GM20000 (cell line): ENCODE measurements at places on chromosomes 4 and X.

GRCh38 chr4:165991325-165992180, 118.5 kb downstream of the TLL1 start:
- DNase-seq: no peak

GRCh38 chr4:97645071-97645821, 498.0 kb downstream of the STPG2 start:
- no peak for DNase-seq

DNA sequence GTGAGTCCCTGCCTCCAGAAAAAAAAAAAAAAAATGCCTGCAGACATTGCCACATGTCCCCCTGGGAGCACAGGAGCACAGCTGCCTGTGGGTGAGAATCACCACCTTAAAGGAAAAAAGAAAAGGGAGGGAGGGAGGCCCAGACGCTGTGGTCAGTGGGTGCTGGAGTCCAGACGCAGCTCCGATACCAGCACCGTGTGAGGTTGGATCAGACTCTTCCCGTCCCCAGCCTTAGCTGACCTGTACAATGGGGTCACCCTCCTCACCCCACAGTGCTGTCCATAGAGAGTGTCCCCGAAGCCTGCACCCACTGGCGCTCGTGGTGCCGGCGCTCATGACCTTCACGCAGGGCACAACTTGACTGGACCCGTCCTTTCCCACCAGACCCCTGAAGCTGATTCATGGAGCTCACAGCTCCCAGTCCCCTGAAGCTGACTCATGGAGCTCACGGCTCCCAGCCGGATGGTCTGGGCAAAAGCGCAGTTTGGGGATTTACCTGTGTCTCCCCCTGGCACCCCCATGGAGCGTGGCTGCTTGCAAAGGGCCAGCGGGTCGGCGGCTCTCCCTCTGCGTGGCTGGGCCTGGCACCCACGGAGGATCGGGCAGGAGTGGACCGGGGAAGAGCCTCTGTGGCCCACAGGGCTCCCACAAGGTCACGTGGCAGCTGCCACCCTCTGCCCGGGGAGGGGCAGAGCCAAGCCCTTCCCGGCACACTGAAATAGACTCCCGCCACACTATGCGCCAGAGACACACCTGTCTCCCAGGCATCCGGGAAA, 31.4 kb downstream of the ABLIM2 start:
- DNase-seq: no peak

- no peak for DNase-seq
These were observed 101.3 kb upstream of the MAGEB10 start for GRCh38 chrX:27706526-27706925.

GRCh38 chrX:48998391-48998790, 3.7 kb downstream of the GRIPAP1 start:
- DNase-seq: no peak

DNA sequence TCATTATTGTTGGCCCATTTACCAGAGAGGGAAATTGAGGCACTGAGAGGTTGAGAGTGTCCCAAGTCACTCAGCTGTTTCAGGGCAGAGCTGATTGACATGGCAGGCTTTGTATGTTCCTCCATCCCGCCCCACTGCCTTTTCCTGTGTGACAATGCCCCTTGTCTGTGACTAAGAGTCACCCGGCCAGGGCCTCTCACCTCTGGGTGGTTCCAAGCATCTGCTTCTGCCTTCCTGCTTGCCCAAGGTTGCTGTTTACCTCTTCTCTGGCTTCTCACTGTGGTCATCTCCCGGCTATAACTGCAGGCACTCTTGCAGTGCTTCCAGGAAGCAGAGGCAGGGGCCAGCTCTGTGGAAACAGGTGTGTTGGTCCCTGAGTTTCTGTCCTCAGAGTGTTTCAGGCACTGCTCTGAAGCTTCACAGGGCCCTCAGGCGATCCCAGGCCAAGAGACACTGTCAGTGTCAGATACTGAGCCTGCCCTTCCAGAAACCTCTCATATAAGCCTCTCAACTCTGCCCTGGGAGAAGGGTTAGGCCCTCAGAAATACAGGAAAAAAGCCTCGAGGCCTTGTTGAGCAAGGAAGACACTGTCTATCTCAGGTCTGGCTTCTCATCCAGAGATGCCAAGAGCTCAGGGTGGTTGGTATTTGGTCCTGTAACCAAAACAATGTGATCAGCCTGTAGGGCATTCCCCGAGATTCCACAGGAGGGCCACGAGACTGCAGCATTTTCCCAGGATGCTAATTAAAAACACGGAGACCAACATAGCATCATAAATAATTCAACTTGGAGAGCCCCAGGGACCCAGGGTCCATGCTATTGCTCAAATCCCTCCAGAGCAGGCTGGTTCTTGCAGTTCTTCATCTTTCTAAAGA, 42.0 kb upstream of the PROM1 start:
- no peak for DNase-seq

DNA sequence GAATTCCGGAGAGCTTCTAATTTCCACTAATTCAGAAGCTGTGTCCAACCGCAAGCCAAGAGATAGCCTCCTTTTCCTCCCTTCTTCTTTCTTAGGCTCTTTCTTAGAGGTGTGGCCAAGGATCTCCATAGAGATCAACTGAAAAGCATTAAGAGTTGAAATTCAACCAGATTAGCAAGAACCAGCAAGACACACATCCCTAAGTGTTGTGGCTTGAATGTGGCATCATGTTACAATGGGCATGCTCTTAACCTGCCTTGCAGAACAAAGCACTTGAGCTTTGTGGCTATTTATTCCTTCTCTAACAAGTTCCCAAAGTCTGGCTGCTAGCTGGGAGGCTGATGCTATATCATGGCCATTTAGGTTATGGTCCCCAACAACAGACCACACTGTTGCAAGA, 10.4 kb downstream of the ANOS1 start:
- DNase-seq: no peak

DNA sequence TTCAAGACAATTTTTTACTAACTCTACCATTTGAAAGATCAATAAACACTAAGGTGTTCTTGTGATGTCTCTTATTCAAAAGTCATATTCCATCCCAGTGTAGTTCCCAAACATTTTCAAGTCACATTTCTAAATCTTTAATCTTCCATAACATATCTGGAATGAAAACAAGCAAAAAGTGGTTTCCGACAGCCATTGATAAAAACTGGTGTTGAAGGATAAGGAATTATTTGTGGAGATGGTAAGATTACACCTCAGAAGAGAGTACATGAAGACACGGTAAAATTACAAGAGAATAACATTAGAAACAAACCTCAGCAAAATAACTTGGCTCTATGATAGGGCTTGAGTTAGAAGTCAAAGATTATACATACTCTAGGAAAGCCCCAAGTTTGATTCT, 4.3 kb downstream of the CHIC2 start:
- no peak for DNase-seq

DNA sequence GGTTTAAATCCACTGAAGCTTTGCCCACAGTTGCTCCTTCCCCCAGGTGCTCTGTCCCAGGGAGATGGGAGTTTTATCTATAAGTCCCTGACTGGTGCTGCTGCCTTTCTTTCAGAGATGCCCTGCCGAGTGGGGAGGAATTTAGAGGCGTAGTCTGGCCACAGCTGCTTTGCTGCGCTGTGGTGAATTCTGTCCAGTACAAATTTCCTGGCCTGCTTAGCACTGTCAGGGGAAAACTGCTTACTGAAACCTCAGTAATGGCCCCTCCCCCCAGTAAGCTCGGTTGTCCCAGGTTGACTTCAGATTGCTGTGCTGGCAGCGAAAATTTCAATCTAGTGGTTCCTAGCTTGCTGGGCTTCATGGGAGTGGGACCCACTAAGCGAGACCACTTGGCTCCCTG, 40.1 kb downstream of the UGT2B17 start:
- DNase-seq: no peak

- no peak for DNase-seq
These were observed 37.2 kb downstream of the IDS start for GRCh38 chrX:149467920-149468319.

- no peak for DNase-seq
These were observed 444.2 kb upstream of the SLIT2 start for GRCh38 chr4:19807505-19807904.

GRCh38 chrX:118893923-118894322, 70.3 kb downstream of the ZCCHC12 start:
- no peak for DNase-seq

DNA sequence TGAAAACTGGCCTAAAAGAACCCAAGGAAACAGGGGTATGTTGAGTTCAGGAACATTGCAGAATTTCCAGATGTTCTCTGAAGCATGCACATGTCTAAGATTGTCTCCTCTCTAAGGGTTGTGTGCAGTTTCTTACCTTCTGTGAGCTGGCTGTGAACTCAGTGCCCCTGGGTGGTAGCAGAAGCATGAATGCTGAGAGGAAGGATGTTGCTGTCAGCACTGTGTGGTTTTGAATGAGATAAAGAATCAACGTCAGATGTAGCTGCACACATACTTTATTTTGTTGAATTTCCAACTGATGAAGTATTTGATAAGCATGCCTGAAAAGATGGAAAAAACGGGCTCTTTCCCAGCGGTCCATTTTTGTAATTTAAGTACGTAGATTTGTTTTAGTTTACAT, 23.8 kb upstream of the CD38 start:
- no peak for DNase-seq

DNA sequence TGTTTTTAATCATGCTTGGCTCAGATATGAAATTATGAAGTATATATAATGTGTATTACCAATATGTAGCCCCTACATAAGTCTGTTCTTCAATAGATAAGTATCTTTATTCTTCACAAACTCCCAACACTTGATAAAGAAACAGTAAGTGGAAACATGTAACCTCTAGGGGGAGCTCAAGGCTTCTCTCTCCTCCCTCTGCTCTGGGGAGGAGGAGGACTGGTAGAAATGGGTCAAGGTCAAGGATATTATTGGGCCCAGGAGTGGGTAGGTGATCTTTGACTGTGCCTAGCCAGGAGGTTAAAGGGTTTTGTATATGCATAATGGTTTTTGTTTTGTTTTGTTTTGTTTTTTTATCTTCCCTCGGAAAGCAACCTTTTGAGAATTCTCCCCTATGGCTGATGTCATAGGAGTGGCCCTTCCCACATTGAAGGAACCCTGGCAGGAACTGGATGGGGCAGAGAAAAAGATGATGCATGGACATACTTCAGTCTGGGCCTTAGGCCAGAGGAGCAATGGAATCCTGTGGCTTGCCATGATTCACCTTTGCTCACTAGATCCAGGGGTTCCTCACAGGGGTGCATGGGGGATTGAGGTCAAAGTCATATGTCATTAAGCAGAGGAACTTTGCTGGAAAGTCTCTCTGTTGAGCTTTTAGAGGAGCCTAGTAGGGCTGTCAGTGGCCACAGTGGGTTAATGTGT, 460.3 kb downstream of the MID1IP1 start:
- peak; percentile 22 for DNase-seq

GRCh38 chr4:37837446-37837845, 11.0 kb downstream of the PGM2 start:
- no peak for DNase-seq

DNA sequence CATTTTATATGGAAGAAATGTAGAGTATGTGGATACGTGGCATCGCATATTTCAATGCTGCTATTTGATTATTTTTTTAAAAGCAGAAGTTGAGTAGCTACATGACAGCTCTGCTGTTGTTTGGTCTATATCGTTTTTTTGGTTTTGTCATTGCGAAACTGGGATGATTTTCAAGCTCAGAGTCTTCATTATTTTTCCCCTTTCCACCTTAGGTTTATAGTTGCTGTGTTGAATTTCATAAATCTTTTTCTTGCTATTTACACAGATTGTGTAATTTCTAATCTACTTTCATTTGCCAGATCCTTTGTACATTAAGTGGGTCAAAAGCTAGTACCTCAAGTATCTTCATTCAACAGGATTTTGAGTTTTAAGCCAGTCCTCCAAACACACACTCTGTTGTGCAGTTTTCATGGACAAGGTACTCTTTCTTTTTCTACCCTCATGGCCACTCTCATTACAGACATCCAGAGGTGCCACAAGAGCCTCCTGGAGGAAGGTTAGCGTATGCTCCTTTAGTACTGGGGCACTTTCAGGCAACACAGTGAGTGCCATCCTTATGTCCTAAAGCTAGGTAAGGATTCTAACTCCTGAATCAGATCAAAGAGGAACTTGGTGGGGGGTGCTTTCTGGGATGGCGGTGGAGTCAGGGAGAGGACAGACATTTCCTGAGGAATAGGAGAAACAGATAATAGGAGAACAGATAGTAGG, 123.2 kb downstream of the FHIP1A start:
- no peak for DNase-seq

DNA sequence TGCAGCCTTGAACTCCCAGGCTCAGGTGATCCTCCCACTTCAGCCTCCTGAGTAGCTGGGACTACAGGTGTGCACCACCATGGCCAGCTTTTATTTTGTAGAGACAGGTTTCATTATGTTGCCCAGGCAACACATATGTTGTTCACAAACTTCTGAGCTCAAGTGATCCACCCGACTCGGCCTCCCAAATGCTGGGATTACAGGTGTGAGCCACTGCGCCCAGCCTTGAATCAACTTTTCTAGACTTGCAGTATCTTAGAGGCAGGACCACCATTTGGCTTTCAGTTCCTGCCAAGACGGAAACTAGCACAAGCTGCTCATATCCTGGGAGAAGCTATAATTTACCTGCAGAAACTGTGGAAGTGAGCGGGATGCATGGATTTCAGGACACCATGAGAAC, 19.9 kb downstream of the NAT8L start:
- peak; percentile 2 for DNase-seq

DNA sequence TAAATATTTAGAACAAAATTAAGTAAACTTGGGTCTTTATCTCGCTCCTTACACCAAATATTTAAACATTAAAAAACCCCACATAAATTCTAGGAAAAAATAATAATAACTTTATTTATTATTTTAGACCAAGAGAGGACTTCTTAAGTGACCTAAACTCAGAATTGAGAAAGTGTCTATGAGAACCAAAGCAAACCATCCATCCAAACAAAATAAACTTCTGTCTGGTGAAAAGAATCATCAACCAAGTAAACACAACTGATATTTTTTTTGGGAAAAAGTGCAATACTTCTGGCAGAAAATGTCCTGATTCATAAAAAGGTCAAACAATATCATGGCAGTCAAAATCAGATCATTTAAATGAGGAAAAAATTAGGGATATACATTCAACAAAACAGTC, 533.0 kb downstream of the SPRY1 start:
- DNase-seq: no peak

DNA sequence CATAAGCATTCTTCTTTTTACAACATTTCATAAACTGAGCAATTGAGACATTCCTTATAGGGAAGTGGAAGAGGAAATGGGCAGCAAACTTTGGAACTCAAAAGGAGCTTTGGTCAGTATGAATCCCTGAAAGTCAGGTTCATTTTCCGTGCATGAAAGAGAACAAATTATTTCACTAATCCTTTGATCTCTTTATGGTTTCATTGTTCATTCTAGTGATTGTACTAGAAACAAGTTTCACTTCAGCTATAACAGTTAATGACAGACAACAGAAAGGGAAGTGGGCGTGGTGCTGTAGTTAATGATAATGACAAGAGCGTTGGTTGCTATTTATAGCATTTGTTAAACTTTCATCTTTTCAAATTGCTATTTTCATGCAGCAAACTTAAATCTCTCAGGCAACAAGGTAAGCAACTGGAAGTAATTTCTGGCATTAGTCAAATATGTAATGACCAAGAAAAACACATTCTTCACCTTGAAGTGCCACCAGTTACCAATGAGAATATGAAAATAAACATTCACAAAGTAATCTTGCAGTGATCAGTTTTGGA, 98.4 kb downstream of the AREG start:
- DNase-seq: peak; percentile 7
